ENCODE measurements at places on chromosomes 12 and 14. TPM values are rescaled to one million over a fixed set of nuclear protein-coding genes. Genes with fewer than 3 reads are reported as not detected.

DNA sequence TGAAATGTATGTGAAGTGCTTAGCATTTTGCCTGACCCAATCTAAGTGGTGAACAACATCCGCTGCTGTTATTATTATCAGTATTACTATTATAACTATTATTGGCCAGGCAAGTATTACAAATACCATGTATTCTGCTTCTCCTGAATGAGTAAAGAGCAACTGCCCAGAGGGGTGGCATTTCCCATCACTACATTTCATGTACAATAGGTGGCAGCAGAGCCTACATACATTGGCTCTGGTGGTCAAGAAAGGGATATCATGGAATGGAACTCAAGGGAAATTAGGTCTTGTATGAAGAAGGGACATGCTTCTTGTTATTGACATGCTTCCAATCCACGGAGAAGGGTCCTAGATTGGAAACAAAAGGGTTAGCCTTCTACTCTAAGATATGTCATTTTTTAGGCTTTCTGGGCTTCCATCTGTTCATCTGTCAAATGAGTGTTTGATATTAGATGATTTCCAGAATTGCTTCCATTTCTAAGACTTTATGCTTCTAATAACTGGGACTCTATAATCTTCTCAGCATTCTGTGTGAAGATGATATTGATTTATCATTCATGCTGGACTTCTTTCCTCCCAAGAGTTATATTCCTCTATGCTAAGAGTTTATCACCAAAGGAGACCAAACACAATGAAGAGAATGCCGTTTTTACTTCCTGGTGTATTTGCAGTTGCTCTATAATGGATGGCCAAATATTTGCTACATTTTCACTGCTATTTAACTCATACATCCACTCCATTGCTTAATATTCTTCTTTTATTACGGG is 239.1 kb downstream of the SSPN start:
- H3K4me1 ChIP-seq, result no peaks in the 10 kb centered on the region
- no peaks in the 10 kb centered on the region for H3K36me3 ChIP-seq
- peak; percentile 68 for DNase-seq
- H3K27me3 ChIP-seq, result no peaks in the 10 kb centered on the region
- no peak overlapping the region for H3K27ac ChIP-seq
- no peak overlapping the region for H3K4me3 ChIP-seq

- H3K4me3 ChIP-seq, result no peak overlapping the region
- no peaks in the 10 kb centered on the region for H3K36me3 ChIP-seq
- peak; percentile 40 for DNase-seq
- H3K27me3 ChIP-seq, result no peaks in the 10 kb centered on the region
- H3K27ac ChIP-seq, result no peak overlapping the region
These were observed 6.2 kb upstream of the ZDHHC17 start for GRCh38 chr12:76757694-76758093.

DNA sequence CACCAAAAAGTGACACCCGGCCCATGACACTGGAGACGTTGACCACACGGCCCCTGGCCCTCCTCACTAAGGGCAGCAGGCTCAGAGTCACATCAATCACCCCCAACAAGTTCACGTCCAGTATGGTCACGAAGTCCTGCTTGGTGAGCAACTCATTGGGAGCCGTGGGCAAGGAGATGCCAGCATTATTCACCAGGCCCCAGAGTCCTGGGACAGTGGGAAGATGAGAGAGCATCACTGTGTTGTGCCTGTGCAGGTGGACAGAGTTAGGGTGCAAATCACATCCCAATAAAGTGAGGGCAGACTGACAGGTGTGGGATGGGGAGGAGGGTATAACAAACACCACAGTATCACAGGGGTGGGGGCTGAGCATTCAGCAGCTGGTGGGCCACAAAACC is 2.5 kb downstream of the RDH16 start:
- peaks cover 47% of the 10 kb centered on the region for H3K27me3 ChIP-seq
- no peak overlapping the region for H3K27ac ChIP-seq
- H3K4me1 ChIP-seq, result no peaks in the 10 kb centered on the region
- no peak for DNase-seq
- H3K4me3 ChIP-seq, result no peak overlapping the region

GRCh38 chr12:26149968-26150500 is 25.2 kb upstream of the BHLHE41 start:
- H3K27me3 ChIP-seq, result peaks cover 3% of the 10 kb centered on the region
- no peaks in the 10 kb centered on the region for H3K36me3 ChIP-seq
- no peak overlapping the region for H3K27ac ChIP-seq
- peaks cover 19% of the 10 kb centered on the region for H3K4me1 ChIP-seq

DNA sequence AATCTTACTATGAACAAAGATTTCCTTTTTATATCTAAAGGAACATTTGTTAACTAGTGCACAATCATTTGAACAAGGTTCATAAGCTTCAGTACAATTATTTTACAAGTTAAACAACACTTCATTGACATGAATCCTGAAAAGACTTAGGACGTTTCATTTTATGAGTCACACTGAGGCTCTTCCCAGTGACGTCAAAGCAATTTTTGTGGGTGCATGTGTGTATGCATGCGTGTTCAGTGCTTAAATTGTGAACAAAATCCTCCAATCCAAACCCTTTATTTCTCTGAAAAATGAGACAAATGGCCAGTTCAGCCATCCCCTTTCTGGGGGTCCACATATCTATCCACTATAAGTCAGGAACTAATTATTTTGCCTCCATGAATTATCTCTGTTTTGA is 2.9 kb downstream of the LMNTD1 start:
- H3K4me1 ChIP-seq, result peaks cover 6% of the 10 kb centered on the region
- H3K36me3 ChIP-seq, result no peaks in the 10 kb centered on the region
- H3K27me3 ChIP-seq, result no peaks in the 10 kb centered on the region
- H3K27ac ChIP-seq, result no peak overlapping the region
- no peak overlapping the region for H3K4me3 ChIP-seq

DNA sequence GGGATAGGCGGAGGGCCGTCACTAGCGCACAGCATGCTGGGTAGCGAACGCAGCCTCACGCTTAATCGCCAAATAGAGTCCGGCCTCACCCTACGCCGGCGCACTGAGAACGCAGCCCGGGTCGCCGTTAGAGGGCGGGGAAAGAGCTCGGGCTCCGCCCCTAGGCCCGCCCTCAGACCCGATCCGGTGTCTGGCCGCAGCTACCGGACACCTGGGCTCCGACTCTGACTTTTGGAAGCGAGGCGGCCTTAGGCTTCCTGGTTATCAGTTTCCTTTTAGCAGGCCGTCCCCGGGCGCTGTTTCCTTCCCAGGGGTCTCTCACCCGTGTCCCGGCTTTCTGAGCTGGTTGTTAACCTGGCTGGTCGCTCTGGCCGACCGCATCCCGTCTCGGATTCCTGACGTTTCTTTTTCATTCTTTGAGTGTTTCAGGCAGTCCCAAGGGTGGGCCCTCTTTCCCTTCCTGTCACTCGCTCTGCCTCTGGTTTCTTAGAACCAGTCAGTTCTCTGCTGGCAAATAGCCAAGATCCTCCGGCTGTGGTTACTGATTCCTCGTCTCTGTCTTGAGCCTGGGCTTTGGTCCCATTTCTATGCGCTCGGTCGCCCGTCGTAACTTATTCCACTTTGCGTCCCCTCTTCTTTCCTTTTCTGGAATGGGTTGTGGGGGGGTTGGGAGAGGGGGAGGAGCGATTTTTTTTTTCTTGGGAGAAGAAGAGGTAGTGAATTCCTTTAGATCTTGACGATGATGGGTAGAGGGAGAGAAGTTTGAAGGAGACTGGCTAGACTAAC is 464 bp upstream of the STRN3 start:
- H3K27me3 ChIP-seq, result no peaks in the 10 kb centered on the region
- no peaks in the 10 kb centered on the region for H3K4me1 ChIP-seq
- H3K27ac ChIP-seq, result peak overlapping the region; percentile 99
- no peaks in the 10 kb centered on the region for H3K36me3 ChIP-seq
- DNase-seq, result peak; percentile 97
- peak overlapping the region; percentile 97 for H3K4me3 ChIP-seq

DNA sequence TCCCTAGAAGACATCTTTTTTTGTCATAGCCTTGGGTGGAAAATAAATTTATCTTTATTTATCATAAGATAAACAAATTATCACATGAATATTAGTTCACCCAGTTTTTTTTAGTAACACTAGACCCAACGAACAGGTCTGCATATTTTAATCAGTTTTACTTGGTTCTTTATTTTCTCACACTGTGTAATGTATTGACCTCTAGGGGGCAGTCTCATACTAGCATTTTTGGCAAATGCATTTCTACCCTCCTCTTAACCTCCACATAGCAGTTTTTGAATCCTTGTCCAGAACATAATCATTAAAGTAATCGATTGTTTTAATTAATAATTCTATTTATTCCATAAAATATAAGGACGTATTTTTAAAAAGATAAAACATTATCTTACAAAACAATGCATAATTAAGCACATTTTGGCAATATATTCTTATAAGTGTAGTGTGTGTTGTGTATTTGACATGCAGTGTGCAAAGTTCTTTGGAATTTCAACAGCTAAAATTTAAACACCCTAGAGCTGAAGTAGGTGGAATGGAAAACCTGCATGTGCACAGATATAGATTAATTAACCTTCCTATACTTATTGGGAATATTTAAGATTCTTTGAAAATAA is 31.6 kb upstream of the PTPRQ start:
- H3K4me1 ChIP-seq, result no peaks in the 10 kb centered on the region
- no peaks in the 10 kb centered on the region for H3K27me3 ChIP-seq
- H3K27ac ChIP-seq, result no peak overlapping the region
- no peaks in the 10 kb centered on the region for H3K36me3 ChIP-seq
- peak; percentile 69 for DNase-seq

DNA sequence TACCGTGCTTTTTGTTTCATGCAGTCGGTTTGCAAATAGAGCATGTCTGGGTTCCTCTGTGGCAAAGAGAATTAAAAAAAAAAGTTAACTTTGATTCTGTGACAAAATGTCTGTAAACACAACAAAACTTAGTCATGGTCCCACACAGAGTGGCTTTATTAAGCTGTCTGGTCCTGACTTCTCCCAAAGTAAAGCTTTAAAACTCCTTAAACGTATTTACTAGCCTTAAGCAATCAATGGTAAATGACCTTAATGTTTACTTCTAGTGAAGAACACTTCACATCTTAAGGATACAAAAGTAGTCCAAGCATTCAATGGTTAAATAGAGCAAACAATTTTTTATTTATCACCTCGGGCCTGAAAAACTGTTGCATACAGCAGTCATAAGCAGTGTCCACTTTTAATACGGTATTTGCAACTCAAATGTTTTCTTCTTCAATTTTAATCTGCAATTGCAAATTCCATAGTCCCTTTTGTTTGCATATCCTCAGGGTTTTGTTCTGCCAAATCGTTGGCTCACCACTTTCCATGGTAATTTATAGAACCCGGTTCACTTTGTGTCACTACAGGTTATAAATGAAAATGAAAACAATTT is 453.0 kb upstream of the MIS18BP1 start:
- H3K27me3 ChIP-seq, result no peaks in the 10 kb centered on the region
- no peak for DNase-seq
- no peaks in the 10 kb centered on the region for H3K36me3 ChIP-seq
- H3K4me3 ChIP-seq, result no peak overlapping the region
- no peak overlapping the region for H3K27ac ChIP-seq
- no peaks in the 10 kb centered on the region for H3K4me1 ChIP-seq

- H3K4me1 ChIP-seq, result no peaks in the 10 kb centered on the region
- DNase-seq, result no peak
- H3K4me3 ChIP-seq, result no peak overlapping the region
- H3K27me3 ChIP-seq, result no peaks in the 10 kb centered on the region
These were observed 375.5 kb downstream of the ALG10 start for GRCh38 chr12:34397591-34398365.

- H3K36me3 ChIP-seq, result no peaks in the 10 kb centered on the region
- no peak overlapping the region for H3K4me3 ChIP-seq
- H3K4me1 ChIP-seq, result no peaks in the 10 kb centered on the region
These were observed 68.2 kb upstream of the SLC24A4 start for GRCh38 chr14:92254786-92255185.

DNA sequence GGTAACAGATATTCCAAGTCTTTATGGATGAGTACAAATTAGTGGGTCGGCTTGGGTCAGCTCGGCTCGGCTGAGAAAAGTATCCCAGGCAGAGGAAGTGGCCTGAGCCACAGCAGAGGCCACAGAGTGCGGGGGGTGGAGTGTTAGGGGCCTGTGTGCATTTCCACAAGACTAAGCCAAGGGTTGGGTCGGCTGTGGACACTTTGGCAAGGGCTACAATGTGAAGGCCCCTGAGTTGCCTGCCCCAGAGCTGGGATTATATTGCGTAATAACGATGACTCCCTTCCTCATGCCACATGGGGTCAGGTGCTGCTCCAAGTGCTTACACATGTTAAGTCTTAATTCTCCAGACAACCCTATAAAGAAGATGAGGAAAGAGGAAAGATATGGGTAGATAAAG is 11.4 kb downstream of the EVL start:
- H3K27me3 ChIP-seq, result no peaks in the 10 kb centered on the region
- peak; percentile 81 for DNase-seq
- H3K27ac ChIP-seq, result no peak overlapping the region
- no peak overlapping the region for H3K4me3 ChIP-seq
- H3K36me3 ChIP-seq, result no peaks in the 10 kb centered on the region

- peak; percentile 26 for DNase-seq
- peaks cover 16% of the 10 kb centered on the region for H3K36me3 ChIP-seq
- H3K4me1 ChIP-seq, result peaks cover 27% of the 10 kb centered on the region
These were observed at the start of gene FKBP11 for GRCh38 chr12:48925304-48926011. FKBP11 (minus strand) TSS chr12:48925492; CDS start chr12:48925428, 64 bp downstream.

The C3AR1 gene
- total RNA-seq, result 0.28 TPM

The FLRT2 gene
- 11.1 TPM for total RNA-seq

The CEP128 gene
- 5.7 TPM for total RNA-seq

The ARMH4 gene
- total RNA-seq, result 4.4 TPM

The FOXG1 gene
- not detected for total RNA-seq

All from IMR-90 (cell line).